ENCODE measurements at places on chromosomes 6 and 20.

DNA sequence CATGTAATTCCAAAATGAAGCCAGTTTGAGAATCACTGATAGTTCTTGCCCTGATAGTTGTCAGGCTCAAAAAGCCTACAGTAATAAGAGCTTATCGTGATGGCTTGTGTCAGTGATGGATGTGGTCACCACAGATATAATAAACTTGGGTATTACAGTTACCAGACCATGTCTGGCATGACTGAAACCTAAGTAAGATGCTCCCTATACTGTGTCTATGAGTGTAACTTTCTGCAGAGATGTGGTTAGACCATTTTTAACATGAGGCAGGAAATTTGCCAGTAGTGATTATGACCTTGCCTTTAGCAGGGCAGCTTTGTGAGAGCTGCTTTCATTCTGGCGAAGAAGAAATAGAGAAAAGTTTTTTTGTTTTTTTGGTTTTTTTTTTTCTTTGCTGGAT, 90.2 kb downstream of the ANKS1A start:
- DNase-seq: no peak

- no peak for DNase-seq
These were observed 30.5 kb upstream of the SLCO4A1 start for GRCh38 chr20:62611819-62612218.

- DNase-seq: no peak
These were observed 32.3 kb upstream of the LGSN start for GRCh38 chr6:63352069-63352543.

DNA sequence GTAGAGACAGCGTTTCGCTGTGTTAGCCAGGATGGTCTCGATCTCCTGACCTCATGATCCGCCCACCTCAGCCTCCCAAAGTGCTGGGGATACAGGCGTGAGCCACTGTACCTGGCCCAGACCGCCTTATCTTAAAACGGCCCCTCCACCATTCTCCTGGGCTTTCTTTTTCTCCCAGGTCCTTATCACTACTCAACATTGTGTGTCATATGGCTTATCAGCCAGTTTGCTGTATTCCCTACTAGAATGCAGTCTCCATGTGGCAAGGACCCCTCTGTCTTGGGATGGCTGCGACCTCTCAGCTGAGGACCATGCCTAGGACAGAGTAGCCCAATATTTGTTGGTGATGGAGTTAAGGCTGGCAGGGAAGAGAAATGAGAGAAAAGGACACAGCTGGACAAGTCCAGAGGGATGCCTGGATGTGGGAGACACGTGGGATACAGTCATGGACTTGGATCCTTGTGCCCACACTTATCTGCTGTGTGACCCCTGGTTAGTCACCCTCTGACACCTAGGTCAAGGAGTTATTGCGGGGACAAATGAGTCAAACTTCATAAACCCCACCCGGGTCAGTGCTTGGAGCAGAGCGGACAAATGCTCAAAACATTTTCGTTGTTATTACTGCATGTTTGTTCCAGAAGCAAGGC, 24.0 kb downstream of the ADA start:
- no peak for DNase-seq

DNA sequence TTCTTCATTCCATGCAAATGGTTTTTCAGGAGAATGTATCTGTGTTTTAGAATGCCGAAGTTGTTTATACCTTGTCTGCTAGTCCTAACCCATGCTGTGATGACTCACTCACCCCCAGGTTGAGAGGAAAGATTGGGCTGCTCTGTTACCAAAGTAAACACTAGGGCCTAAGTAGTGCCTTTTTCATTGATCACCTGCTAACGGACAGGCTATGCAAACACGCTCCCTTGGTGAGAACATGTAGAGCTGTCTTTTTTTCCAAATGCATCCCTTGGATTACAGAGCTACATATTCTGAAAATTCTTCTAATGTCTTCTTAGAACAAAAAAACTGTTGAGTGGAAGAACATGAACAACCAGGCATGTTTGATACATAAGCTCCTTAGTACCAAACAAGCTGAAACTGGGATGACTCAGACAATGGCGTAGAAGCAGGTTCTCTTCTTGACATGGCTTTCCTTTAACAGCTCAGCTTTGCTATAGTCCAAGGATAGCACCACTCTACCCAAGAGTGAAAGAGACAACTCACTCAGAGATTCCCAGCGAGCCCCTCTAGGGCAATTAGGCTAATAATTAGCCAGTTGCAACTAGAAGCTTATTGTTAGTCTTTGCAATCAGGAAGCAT, 20.5 kb downstream of the PERP start:
- DNase-seq: no peak

Data from T47D (cell line).